ENCODE measurements at places on chromosomes 4 and X. TPM values are rescaled to one million over a fixed set of nuclear protein-coding genes. Genes with fewer than 3 reads are reported as not detected.

Gene GLRA3
- total RNA-seq: not detected

Gene GNRHR
- total RNA-seq: not detected

Gene ERAS
- total RNA-seq: not detected

Gene PABPC1L2B
- total RNA-seq: not detected

Gene ARMCX4
- total RNA-seq: 13.2 TPM

Gene KCNE5
- 0.23 TPM for total RNA-seq

Gene PRDM5
- 3.8 TPM for total RNA-seq

Gene ANKRD50
- 1.1 TPM for total RNA-seq

Gene PNMA6A
- total RNA-seq: 0.55 TPM

Gene PAGE1
- not detected for total RNA-seq

Gene CRMP1
- not detected for total RNA-seq

Gene RUFY3
- total RNA-seq: 42.9 TPM

Gene CXCL11
- total RNA-seq: not detected

Gene PAGE5
- total RNA-seq: not detected

Gene SOWAHD
- total RNA-seq: 1.2 TPM

Gene PDS5A
- total RNA-seq: 101 TPM

Gene BRCC3
- total RNA-seq: 18.3 TPM

Gene ZMAT1
- 38.9 TPM for total RNA-seq

Gene IL1RAPL1
- not detected for total RNA-seq

Gene PDLIM5
- 29.1 TPM for total RNA-seq

Gene OTUD6A
- total RNA-seq: not detected

Gene AMBN
- total RNA-seq: not detected

Gene FAM47A
- not detected for total RNA-seq

Gene XAGE2
- not detected for total RNA-seq

Gene CPLX1
- total RNA-seq: 0.29 TPM

Gene SPIN2B
- total RNA-seq: 22.6 TPM

Gene LDB2
- not detected for total RNA-seq

Gene TRIML2
- not detected for total RNA-seq

Gene ENAM
- not detected for total RNA-seq

Gene CDKL5
- total RNA-seq: 5.5 TPM

Gene STK26
- 57.6 TPM for total RNA-seq

Gene SLC26A1
- total RNA-seq: 0.44 TPM

Gene GAGE12F
- total RNA-seq: not detected

Gene RAB40AL
- total RNA-seq: 0.96 TPM
